ENCODE measurements at places on chromosomes 5 and 9.

- no peak for DNase-seq
These were observed 133.6 kb upstream of the CDH6 start for GRCh38 chr5:31059889-31060288.

GRCh38 chr9:88534456-88535225 is at the start of gene NXNL2:
TSS of gene NXNL2 (plus strand) at chr9:88535178. CDS start at chr9:88535435, 257 bp downstream.
- DNase-seq: no peak

DNA sequence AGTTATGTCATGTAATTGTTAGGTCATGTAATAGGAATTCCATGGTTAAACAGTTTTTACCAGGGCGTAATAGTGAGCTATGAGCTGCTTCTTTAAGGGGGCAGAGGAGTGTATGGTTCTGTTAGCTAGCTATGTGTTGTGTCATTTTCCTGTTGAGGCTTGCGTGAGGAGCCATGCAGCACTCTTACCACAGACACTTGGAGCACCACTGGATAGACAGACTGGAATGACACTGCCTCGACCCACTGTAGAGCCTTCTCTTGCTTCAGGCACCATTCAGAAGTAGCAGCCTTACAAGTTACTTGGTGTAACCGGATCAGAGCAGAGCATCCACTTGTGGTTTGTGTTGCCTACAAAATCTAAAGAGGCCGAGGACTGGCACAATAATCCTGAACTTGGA is 28.3 kb upstream of the STOM start:
- no peak for DNase-seq

- DNase-seq: no peak
These were observed 46.4 kb upstream of the SEMA4D start for GRCh38 chr9:89544279-89544661.

DNA sequence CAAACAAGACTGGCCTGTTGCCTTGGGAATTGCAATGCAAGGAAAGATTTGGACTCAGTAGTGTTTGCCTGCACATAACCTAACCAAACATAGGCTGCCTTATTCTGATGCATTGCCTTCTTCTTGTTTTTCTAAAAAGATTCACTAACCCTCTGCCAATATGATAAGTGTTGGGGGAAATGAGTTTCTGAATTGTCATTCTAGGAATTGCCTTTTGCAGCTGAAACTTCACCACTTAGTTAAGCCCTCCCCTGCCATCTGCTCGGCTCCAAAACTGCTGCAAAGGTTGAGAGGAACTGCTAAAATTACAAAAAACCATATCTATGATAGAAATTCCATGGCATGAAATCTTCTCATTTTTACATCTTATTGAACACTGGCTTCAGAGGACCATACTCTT is 41.6 kb upstream of the SPATA31D4 start:
- no peak for DNase-seq

DNA sequence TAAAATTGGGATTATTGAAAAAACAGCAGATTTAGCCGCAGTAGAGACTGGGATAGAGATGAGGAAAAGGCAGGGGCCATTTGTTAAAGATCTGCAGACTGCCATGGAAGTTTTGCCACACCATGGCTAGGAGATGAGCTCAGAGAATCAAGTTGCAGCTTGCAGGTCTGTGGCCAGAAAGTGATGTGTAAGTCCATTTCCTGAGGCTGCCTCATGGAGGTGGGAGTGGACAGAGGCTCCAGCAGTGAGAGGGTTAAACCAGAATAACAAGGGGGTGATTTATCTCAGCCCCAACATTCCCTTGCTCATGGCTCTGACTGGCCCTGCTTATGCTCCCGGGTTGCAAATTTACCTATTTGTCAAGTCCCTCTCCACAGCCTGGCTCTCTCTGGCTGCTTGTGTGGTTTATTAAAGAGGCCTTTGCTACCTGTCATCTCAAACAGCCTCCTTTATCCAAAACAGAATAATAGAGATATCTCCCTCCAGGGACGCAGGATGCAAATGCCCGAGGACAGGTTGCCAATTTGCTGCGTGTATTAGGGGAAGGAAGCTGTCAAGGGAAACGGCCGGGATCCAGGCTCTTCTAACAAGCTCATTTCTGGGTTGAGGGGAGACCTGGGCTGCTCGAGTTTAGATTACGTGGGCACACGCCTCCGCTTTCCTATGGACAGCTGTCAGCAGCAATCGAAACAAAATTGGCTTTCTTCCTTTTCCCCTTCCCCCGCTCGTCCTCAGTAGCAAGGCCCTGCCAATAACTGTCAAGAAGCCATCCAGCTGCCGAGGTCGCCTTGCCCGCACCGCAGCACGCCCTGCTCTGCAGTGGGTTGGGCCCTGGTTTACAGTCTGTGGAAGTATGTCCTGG is 72.8 kb upstream of the PITX1 start:
- no peak for DNase-seq

GRCh38 chr9:133700819-133701320 is 37.3 kb downstream of the SARDH start:
- DNase-seq: no peak

GRCh38 chr5:130545291-130545690 is 619.8 kb downstream of the HINT1 start:
- DNase-seq: no peak

DNA sequence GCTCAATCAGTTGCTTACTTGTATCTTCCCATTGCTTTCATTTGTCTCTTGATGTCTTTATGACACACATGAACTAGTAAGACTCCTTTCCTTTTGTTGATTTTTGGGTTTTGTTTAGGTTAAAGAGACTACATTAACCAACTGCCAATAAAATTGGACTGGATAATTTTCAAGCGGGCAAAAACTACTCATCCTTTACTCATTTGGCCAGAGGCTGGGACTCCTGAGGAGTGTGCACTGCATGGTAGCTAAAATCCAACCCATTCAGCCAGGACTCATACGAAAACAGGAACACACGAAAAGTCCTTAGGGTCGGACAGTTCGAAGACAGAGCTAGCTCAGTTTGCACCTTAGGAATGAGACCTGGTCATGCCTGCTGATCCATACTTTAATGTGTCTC is 6.0 kb downstream of the SLC46A2 start:
- DNase-seq: no peak

- no peak for DNase-seq
These were observed 5.3 kb downstream of the RALGDS start for GRCh38 chr9:133115604-133116345.

- no peak for DNase-seq
These were observed 290.5 kb downstream of the ANXA1 start for GRCh38 chr9:73441890-73442818.

- DNase-seq: peak; percentile 5
These were observed 607 bp downstream of the UHRF2 start for GRCh38 chr9:6413365-6414246.

DNA sequence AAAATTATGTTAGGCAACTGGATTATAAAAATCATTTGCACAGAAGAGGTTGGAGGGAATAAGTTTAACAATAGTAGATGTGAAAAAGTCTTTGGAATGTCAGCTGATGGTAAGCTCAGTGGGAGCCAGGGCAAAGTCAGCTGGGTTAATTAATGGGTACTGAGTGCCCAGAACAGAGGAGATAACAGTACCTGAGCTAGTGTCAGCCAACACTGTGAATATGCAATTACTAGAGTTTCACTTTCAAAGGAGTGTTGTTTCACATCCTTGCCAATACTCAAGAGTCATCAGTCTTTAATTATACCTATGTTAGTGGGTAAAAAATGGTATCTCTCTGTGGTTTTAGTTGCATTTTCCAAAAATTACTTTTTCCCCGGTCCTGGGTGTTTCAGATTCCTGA is 135.1 kb downstream of the KIF4B start:
- no peak for DNase-seq

DNA sequence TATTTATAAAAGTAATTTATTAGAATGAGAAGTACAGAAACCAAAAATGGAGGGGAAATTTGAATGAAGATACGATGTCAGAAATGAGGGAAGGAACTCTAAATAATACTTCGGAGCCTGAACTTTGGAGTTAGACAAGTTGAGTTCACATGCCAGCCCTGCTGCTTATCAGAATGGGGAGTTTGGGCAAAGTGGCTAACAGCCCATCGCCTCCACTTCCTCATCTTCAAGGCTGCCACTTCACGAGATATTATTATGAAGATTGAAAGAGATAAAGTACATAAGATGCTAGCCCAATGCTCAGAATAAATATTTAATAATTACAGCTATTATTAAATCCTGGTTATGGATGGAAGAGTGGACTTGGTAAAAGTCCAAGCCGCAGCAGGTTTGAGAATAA is 56.2 kb upstream of the ABCA1 start:
- DNase-seq: no peak

GRCh38 chr5:14771189-14771588 is 100.4 kb downstream of the ANKH start:
- no peak for DNase-seq

DNA sequence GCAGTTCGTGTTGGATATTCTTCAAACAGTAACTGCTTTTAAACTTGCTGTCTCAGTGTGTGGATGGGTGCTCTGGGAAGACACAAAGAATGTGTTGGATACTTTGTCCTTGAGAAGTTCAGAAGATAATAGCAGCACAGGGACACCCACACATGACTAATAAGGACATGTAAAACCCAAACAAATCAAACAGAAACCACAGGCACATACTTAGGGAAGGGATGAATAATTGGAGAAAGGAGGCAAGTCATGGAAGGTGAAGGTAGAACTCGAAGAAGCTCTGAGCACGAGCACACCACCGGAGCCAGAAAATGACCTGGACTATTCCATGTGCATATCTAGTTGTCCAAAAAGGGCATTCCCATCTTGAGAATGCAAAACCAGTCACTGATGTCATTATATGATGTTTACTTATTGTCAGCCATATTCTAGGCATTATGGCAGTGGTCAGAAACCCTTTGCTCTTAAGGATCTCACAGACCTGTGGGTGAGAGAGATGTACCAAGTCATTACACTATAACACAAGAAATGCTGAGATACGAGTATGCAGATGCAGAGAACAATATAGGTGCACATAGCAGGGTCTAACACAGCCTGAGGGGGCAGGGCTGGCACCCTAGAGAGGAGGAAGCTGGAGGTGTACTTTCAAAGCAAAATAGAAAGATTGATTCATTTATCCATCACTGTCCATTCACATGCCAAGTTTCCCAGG is 152.9 kb downstream of the PIK3R1 start:
- DNase-seq: no peak

DNA sequence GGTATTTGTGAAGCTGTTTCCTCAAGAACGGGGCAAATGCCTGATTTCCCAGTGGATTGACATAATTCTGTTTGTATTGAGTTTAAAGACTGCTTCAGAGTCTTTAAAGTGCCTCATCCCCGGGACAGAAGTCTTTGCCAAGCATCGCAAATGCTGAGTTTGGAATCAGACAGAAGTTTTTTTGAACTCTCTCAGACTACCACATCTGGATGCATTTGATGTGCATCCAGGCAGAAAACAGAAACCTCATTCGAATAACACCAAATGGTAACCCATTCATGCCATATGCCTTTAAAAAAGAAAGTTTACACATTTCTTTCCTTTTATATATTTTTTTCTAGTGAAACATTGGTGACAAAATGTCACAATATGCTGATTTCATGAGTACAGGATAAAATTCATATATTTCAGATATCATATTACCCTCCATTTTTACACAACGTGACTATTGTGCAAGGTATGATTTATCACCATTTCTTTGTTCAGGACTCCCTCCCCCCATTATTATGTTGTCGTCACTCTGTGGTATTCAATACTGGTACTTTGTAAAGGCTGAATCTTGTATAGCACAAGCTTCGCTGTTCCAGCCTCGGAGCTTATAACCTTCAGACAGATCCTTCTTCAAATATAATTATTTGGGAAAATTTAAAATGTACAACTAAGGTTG is 91.1 kb downstream of the ZNF608 start:
- DNase-seq: no peak

- DNase-seq: no peak
These were observed 467.3 kb downstream of the DNAH5 start for GRCh38 chr5:13477118-13477737.

DNA sequence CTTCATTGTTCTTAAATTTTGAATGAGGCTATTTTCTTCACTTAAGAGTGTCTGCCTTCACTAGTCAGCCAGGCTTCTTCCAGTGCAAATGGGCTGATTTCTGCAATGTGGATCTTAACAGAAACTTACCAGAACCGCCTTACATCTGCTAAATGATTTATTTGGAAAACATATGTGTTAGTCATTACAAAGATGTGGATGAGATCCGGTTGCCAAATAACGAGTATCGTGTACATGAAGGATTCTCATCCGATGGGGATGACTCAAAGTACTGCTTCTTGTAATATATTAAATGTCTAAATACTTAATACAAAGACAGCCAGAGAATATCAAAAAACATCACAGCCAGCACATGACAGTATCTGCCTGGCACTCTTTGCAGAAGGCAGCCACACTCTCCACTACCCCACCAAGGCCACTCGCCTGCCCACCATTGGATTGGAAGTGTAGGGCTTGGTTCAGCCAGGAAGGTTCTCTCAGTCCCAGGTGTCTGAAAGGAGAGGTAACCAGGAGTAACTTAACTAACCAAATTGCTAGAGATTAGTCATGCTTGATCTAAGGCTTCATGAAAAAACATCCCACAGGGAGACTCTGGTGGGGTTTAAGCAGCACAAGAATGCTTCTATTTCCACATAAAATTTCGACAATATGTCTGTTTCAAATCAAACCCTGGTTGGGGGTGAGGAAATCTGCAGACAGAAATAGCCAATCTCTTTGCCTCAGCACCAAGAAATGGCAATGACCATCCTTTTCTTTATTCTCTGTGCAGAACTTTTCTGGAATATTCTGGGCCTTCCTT is 174.8 kb downstream of the GADD45G start:
- no peak for DNase-seq

DNA sequence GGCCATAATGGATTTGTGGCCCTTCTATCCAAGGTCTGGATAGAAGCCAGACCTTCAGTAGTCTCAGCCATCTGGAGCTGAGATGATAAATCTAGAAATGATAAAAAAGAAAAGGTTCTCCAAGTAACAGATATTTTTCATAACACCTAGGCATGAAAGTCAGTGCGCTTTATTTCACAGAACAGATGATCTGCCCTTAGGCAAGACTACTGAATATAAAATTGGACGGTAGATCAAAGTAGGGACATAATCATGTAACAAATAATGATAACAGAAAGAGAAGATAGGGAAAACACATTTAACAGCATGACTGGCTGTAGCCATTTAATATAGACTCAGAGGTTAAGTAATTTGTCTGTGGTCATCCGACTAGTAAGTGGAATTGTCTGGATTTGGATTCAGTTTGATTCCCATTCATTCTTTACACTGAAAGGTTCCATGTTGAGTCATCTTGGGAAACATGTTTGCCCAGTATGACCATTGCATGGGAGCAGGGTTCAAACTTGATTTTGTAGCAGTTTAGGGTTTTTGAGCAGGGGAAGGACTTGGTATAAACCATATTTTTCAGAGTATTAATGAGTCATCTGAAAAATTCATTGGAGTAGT is 4.1 kb upstream of the CAVIN4 start:
- DNase-seq: no peak

- DNase-seq: no peak
These were observed 101.4 kb upstream of the IRX4 start for GRCh38 chr5:1983919-1984695.

DNA sequence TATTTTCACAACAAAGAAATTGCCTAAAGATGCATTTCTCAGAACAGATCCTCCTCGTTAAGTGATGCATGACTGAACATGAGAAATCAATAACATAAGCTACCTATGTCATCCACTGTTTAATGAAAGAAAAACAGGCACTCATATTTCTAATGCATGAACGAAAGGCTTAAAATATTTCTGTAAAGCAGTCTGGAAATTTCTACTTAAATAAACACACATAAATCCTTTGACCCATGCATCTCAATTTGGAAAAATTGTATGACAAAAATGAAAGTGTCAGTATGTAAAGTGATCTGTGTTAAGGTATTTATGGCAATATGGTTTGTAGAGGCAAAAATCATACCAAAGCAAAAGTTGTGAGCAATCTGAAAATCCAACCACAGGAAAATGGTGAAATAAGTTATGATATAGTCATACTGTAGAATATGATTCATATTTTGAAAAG is 399.2 kb upstream of the GRAMD2B start:
- no peak for DNase-seq

Measured in activated CD8-positive, alpha-beta memory T cell treated with anti-CD3 and anti-CD28 coated beads for 1 hour (primary cell).